ENCODE measurements at places on chromosomes 16 and 17. TPM values are rescaled to one million over a fixed set of nuclear protein-coding genes. Genes with fewer than 3 reads are reported as not detected.

DNA sequence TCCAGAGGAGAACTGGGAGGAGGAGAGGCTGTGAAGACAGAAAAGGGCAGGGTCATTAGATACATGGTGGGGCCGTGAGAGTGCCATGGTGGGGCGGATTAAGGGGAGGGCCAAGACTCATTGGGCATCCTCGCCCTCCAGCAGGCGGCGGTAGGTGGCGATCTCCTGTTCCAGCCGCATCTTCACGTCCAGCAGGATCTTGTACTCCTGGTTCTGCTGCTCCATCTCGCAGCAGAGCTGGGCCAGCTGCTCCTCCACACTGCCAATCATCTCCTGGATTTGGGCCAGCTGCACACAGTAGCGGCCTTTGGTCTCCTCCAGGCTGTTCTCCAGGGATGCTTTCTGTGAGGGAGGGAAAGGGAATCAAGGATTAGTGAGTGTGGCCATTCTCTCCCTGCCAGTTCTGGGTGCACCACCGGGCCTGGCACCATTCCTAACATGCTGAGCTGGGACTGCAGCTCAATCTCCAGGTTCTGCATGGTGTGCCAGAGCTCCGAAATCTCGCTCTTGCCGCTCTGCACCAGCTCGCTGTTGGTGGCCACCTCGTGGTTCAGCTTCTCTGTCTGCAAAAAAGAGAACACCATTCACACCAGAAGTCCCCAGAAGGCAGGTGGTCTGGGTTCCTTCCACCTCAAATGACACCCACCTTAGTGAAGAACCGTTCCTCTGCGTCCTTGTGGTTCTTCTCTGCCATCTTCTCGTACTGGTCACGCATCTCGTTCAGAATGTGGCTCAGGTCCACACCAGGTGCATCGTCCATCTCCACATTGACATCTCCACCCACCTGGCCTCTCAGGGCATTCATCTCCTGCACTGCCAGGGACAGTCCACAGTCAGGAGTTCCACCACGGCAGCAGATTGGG lies 129.0 kb downstream of the CCDC144A start:
- DNase-seq: no peak

DNA sequence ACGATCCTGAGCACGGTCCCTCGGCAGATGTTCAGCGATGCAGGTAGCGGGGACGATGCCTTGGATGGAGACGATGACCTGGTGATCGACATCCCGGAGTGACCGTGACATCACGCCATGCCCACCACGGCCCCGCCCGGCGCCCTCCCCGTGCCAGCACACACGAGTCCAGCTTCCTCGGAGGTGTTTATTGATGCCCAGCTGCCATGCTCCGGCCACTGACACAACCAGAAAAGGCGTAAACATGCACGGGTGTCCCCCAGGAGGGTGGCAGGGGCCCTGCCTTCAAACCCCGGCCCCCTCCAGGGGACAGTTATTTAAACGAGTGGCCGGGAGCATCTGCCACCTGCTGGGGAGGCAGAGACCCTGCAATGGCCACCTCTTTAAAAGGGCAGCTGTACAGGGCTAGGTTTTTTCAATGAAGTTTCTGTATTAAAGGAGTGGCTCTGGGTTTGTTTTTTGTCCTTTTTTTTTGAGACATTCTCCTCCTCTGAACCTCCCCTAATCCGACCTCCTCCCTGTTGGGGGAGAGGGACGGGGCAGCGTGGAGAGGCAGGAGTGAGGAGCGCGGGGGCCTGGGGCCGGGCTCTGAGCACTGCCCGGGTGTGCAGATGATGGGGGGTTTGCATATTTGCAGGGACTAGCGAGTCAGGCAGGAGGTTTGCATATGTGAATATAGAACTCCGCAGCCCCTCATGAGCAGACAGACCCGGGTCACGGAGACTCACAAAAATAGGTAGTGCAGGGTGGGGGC lies 5.3 kb downstream of the DOC2A start:
- DNase-seq: no peak

DNA sequence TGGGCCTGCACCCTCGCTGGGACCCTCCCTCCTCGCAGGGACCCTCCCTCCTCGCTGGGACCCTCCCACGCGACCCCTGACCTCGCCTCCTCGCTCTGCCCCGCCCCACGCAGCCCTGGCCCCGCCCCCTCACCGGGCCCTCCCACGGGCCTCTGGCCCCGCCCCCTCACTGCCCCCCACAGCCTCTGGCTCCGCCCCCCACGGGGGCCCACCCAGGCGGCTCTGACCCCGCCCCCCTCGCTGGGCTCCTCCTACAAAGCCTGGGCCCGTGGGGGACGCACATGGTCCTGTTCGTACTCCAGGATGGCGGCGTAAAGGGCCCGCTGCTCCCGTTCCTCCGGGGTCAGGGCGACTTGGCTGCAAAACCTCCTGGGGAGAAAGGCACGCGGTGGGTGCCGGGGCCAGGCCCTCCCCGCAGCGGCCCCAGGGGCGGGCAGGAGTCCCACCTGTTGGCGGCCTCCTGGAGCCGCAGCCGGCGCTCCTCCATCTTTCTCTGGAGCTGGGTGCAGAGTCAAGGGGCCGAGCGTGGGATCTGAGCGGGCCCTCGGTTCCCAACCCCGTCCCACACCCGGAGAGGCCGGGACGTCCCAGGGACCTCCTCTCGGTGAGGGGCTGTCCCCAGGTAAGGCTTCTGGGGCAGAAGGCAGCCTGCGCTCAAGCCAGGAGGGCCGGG lies 9.0 kb downstream of the VPS9D1 start:
- DNase-seq: no peak

DNA sequence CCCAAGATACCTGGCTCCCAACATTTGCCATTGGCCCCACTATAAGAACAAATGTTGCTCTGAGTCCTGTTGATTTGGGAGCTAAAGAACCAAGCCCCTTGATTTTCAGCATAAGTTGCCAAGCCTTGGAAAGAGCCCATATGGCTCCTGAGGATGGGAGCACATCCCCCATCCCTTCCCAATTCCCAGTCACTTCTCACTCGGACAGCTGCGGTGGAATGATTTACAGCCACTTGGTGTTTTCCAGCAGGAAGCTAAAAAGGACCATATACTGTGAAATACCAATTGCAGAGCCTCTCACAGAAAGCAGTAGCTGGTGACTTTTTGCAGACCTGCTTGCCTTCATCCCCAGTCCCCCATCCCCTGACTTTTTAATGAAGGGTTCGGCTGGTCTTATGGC lies 524.6 kb downstream of the GRIN2A start:
- no peak for DNase-seq

GRCh38 chr16:58384437-58385055 lies 7.7 kb upstream of the GINS3 start:
- no peak for DNase-seq

- no peak for DNase-seq
These were observed 114.5 kb upstream of the C17orf78 start for GRCh38 chr17:37261286-37261685.

- no peak for DNase-seq
These were observed at the start of gene CSF3 for GRCh38 chr17:40015005-40015997. Gene CSF3, plus strand, starts transcription at chr17:40015440. Its CDS starts 35 bp downstream, at chr17:40015475.

DNA sequence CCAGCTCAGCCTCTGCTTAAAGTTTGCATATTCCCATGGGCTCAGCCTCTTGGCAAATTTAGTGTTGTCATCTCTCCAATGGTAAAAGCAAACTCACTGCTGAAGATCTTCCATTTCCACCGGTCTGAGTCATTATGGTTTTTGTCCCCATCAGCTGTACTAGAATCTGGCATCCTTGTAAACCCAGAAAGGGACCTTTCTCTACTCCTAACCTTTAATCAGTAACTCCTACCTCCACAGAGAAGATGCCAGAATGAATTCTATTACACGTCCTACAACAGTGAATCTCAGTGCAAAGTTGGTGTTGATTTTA lies 45.8 kb downstream of the ZNF652 start:
- DNase-seq: no peak

DNA sequence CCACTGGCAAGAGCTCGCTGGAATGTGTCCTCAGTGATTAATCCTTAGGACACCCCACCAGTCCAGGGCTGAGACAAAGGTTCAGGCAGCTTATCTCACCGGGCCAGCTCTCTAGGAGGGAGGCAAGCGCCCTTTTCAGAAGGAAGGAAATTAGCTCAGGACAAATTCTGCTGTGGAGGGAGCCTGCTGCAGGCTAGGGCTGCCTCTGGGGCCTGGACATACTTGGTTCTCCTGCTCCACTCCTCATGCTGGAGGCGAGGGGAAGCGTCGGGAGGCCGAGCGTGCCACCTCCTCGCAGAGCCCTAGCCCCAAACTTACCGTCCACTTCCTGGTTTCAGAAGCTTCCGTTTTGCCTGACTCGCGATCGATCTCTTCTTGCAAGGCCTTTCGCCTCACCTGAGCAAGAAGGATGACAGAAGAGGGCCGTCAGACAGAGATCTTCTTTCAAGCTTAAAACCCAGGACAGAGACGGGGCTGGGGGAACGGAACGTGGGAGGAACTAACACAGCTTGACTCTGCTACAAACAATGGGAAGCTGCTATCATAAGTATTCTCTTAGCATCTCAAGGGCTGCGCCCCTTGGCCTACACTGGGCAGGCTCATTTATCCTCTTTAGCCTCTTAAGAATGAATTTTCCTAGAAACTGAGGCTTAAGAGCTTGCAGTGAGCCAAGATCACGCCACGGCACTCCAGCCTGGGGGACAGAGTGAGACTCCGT lies 7.7 kb downstream of the KNOP1 start:
- no peak for DNase-seq

DNA sequence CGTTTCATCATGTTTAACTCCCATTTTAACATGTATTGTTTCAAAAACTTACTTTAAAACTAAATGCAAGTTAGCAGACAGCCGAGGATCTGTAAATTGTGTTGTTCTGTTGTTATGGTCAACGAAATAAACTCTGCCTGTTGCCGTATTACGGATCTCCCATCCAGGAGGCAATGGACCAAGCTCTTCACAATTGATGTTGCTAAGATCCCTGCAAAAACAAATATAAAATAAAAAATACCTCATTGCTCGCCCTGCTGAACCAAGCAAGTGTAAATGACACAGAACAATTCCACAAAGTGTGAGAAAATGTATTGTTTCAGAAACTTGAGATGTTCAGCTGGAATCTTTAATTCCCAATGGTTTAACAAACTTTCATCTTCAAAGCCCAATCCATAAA lies 65.0 kb downstream of the CEP95 start:
- no peak for DNase-seq

DNA sequence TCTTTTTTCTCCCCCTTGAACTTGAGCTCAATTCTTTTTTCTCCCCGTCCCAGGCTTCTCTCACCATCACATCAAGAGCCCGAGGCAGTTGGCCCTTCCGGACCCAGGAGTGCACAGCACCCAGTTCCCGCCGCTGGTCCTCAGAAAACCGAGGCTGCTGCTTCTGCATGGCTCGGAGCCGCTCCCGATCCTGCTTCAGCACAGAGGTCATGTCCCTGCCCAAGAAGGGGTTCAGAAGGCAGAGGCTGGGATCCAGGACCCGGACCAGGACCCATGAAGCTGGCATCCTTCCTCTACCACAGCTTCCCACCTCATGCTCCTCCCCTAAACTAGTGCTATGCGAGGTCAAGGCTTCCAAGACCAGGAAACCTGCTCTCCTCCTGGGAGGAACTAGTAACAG lies 10.5 kb downstream of the PER1 start:
- DNase-seq: no peak

DNA sequence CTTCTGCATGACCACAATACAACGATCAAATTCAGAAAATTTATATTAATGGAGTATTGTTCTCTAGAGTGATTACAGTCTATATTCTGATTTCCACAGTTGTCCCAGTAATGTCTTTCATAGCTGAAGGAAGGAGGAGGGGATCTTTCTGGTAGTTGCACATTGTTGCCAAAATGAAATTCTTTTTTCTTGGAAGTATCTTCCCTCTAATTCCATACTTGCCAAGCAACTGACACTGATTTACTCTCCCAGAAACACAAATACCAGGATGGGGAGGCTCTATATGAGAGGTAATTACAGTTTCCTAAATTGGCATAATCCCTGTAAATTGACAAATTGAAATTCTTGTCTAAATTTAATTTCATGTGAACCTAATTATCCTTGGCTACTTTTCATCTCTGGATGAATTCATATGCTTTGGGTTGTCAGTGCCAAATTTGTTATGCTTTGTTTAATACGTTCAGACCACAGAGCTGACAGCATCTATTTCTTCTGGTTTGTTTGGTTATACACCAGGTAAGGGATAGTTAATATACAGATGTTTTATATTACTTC lies 30.0 kb downstream of the NOL11 start:
- no peak for DNase-seq

Gene ZC3H18
- total RNA-seq: 10.9 TPM

Gene ZG16
- not detected for total RNA-seq

Gene KRT33B
- 0.17 TPM for total RNA-seq

Gene CTRL
- total RNA-seq: 1.9 TPM

All from MG63 (cell line).